Stimulated activated CD4-positive, alpha-beta T cell treated with anti-CD3 and anti-CD28 coated beads, Interleukin-1b, Interleukin-23, amount 100 ng/mL, for 24 hours (primary cell): ENCODE measurements at places on chromosomes 1 and 21.

DNA sequence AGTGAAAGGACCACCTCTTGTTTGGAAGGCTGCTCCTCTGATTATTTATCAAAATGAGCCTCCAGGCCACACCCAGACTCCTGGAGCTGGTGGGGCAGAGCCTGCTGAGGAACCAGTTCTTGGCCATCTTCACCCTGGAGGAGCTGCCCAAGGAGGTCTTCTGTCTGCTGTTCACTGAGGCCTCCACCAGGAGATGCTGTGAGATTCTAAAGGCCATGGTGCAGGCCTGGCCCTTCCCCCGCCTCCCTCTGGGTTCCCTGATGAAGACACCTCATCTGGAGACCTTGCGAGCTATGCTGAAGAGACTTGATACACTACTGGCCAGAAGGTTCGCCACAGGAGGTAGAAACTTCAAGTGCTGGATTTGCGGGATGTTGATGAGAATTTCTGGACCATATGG, 61.7 kb upstream of the GJA8 start:
- no peak for DNase-seq

DNA sequence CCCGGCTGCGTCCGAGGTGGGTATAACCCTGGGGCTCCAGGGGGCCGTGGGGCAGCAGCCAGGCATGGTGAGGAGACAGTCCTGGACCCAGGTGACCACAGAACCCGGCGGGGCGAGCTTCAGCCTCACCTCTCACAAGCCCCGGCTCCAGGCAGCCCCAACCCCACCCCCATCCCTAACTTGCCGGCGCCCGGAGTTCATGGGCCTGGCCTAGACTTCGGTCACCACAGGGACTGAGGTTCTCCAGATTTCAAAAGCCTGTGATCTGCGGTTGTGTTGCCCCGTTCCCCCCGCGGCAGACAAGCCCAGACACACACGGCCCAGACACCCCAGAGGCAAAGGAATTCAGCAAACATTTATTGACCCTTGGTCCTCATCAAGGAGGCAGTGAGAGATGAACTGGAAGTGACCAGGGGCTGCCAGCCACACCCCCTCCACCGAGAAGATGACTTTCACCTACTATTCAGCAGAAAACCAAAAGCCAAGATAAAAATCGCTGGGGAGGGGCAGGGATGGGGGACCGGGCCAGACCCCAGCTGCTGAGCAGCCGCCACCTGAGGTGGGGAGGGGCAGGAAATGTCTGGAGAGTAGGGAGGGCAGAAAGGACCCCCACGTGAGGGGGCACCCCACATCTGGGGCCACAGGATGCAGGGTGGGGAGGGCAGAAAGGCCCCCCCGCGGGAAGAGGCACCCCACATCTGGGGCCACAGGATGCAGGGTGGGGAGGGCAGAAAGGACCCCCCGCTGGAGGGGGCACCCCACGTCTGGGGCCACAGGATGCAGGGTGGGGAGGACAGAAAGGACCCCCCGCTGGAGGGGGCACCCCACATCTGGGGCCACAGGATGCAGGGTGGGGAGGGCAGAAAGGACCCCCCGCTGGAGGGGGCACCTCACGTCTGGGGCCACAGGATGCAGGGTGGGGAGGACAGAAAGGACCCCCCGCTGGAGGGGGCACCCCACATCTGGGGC, 3.9 kb downstream of the HES4 start:
- DNase-seq: no peak

GRCh38 chr1:183443466-183443865, 25.3 kb upstream of the NMNAT2 start:
- no peak for DNase-seq

DNA sequence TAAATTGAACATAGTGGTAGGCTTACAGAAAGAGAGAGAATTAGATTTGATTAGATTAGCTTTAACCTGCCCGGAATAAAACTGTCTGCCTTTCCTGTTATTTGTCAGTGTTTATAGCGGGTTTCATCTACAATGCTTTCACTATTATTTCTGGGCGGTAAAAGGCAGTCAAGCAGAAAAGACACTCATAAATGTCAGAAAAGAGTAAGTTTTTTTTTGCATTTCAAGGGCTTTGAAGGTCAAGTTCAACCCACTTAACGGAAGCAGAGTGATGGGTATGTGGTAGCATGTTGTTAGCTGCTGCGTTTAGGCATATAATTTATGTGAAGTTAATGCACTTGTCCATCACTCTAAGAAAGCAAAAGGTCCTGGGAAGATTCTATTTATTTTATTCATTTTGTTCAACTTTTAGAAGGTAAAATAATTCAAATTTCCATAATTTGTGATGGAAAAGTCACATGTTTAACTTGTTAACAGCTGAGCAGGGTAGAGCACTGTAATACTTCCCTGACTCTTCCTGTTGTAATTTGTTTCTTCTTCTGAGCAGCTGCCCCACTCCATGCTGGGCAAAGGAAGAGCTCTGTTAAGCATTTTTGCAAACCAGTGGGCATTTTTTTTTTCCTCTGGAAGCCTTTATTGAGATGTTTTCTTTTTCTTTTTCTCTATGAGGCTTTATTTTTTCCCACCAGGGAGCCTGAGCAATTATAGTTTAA, 220.1 kb downstream of the ST6GALNAC3 start:
- DNase-seq: no peak

GRCh38 chr1:211381481-211382181, 55.0 kb downstream of the TRAF5 start:
- no peak for DNase-seq

DNA sequence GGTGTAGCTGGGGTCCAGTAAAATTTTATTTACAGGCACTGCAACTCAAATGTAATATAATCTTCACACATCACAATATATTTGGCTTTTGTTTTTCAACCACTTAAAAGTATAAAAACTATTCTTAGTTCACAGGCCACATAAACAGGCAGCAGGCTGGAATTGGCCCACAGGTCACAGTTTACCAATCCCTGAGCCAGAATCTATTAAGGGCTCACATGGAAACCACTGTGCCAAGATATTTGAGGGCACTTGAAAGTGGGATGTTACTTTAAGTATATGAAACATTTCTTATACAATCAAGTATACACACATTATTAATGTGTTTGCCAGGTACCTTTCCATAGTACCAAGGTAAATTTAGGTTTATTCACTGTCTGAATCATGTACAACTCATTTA, 71.9 kb upstream of the PRDX6 start:
- no peak for DNase-seq

DNA sequence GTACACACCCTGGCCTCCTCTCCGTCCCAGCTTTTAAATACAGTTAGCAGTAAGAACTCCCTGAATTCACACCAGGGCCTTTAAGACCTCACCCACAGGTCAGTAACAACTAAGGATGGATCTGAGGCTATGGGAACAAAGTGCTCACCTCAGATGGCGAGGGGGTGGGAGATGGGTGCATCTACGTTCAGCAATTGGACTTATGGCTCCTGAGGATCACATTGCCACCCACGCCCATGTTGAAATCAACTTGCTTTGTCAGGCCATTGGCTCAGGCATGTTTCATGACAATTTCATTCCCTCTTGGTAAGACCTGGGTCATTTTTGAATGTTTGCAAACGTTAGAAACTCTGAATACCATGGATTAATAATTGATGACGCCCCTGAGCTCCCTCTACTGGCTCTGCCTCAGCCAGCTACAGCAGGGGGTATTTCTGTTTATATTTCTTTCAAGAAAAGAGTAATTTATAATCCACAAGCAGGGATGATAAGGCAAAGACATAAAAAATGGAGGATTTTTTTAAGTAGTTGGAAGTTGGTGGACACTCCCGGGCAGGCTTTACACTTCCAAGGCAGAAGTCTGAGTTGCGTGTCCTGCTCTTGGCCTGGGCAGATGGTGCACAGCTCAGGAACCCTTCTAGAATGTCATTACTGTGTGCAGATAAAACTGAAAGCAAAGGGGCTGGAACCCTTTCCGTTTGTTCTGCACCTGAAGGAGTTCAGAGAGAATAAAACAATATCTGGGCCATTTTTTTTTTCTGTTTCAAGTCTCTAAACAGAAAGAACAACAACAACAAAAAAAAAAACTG, 13.7 kb upstream of the LBR start:
- no peak for DNase-seq

GRCh38 chr1:212586206-212587015, 22.1 kb upstream of the ATF3 start:
- DNase-seq: no peak

DNA sequence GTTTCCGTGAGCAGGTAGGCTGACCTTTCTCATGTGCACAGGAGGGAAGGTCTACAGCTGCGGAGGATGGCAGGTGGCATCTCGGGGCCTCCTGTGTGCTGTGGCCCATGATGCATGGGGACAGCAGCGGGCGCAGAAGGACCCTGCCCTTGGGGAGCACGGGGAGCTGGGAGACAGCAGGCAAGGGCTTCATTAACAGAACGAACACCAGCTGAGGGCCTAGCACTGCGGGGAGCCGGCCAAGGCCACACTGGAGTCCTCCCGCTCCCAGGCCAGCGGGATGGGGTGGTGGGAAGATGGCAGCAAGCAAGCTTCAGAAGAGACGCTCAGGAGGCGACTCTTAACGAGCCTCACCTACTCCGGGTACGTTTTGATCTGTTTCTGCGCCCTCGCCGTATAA, 66.6 kb downstream of the SCCPDH start:
- no peak for DNase-seq

GRCh38 chr21:23951251-23951650, 1656.0 kb downstream of the MRPL39 start:
- DNase-seq: no peak

- no peak for DNase-seq
Observed at GRCh38 chr21:43643193-43643592, 16.1 kb downstream of the HSF2BP start.
